ENCODE measurements at places on chromosomes 11 and 22.

DNA sequence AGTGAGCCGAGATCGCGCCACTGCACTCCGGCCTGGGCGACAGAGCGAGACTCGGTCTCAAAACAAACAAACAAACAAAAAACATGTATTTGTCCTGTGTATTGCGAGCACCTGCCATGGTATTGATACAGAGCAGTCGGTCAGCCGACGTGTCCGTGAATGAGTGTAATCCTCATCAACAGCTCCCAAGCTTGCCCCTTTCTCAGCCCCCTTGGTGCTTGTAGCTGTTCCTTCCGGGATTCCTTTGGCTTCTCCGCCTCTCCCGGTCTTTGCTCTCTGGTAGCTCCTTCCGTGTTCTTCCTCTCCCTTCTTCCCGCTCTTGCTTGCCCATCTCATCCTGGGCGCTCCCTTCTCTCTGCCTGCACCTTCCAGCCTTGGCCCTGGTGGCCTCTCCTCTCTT is 10.9 kb downstream of the ZNF74 start:
- DNase-seq: no peak

DNA sequence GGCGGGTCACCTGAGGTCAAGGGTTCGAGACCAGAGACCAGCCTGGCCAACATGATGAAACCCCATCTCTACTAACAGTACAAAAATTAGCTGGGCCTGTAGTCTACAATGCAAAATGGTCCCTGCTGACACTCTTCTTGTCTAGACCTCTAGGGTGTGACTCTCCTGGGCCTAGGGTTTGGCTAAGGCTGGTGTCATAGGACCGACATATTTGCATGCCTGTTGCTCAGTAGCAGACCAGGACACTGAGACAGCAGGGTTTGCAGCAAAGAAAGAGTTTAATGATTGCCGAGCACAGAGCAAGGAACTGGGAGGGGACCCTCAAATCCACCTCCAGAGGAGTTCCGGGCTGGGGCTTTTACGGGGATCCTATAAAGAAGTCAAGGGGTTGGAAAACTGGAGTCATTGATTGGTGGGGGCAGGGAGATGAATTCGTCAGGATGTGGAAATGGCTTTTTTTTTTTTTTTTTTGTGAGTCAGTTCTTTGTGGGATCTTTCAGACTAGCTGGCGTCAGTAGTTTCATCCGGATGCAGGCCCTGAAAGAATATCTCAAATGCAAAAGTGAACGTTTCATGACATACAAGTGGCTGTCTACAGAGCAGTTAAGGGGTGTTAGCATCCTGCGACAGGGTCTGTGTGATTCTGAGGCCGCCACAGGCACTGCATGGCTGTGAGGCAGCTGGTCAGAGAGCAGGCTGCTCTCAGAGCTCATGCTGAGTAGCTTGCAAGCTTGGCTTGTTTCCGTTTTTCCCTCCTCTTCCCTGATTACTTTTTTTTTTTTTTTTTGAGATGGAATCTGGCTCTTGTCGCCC is 27.2 kb upstream of the A4GALT start:
- DNase-seq: no peak

GRCh38 chr11:90243534-90243933 is 20.7 kb upstream of the CHORDC1 start:
- no peak for DNase-seq

- DNase-seq: no peak
Measured at GRCh38 chr11:125167292-125167953, 2.9 kb downstream of the PKNOX2 start.

- no peak for DNase-seq
Measured at GRCh38 chr11:35402751-35403660, 16.4 kb downstream of the SLC1A2 start.

DNA sequence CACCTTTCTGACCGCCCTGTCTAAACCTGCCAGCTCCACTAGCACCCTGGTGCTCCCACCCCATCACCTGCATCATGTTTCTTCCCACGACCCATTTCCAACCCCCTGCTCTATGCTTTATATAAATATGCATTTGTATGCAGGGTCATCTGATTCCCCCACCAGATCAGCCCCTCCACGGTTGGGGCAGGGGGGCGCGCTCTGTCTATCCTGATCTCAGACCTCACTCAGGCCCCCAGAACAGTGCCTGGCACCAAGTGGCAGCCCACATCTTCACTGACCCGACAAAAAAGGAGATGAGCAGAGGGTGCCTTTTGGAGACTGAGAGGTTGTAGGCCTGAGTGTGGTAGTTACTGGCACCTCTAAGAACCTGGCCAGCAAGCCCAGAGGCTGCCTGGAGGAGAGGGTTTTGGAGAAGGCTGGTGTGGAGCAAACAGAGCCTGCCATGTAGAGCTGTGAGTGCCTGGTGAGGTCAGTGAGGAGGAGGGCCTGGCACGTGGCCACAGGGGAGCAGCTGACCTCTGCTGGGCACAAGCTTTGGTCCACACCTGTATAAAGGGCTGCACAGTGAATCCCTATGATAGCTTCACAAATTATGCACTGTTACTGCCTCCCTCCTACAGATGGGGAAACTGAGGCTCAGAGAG is 86.3 kb upstream of the RTL6 start:
- no peak for DNase-seq

DNA sequence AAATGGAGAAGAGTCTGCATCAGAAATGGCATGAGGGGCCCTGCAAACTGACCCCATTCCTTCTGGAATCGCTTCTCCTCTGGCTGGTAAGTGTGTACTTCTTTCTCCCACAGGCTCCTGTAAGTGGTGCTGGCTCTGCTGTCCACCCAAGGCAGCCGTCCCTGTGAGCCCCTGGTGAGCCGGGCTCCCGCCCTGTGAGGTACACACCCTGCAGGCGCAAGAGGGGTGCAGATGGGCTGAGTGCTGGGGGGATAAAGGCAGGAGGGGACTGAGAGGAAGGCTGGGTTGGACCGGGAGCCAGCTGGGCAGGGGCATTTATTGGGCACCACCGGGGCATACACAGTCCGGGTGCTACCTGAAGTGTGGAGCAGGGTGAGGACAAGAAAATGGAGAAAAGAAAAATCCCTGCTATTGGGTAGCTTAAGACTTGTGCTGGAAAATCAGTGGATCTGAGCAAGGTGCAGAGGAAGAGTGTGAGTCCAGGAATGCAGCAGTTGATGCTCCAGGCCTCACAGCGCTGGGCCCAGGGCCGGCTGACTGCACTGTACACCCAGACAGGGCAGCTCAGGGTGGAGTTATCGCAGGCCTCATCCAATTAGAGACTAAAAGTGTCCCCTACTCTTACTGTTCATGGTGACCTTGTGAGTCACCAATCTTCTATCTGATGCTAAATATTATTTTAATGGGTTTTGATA is 455.1 kb upstream of the B3GAT1 start:
- no peak for DNase-seq

- no peak for DNase-seq
Measured at GRCh38 chr11:77322506-77322905, 21.0 kb upstream of the GDPD4 start.

All from GM06990 (cell line).